H4 (cell line): ENCODE measurements at places on chromosomes 3 and 15. TPM values are rescaled to one million over a fixed set of nuclear protein-coding genes. Genes with fewer than 3 reads are reported as not detected.

Gene C15orf62
- 0.45 TPM in 1 of 2 replicates, not detected in the other for total RNA-seq

Gene PCCB
- 71.4 and 73.2 TPM in 2 replicates for total RNA-seq

Gene PAQR9
- total RNA-seq, result 0.21 TPM in 1 of 2 replicates, not detected in the other

Gene CKMT1A
- 0.10 and 1.1 TPM in 2 replicates for total RNA-seq

Gene GPR62
- total RNA-seq, result not detected in 2 replicates

DNA sequence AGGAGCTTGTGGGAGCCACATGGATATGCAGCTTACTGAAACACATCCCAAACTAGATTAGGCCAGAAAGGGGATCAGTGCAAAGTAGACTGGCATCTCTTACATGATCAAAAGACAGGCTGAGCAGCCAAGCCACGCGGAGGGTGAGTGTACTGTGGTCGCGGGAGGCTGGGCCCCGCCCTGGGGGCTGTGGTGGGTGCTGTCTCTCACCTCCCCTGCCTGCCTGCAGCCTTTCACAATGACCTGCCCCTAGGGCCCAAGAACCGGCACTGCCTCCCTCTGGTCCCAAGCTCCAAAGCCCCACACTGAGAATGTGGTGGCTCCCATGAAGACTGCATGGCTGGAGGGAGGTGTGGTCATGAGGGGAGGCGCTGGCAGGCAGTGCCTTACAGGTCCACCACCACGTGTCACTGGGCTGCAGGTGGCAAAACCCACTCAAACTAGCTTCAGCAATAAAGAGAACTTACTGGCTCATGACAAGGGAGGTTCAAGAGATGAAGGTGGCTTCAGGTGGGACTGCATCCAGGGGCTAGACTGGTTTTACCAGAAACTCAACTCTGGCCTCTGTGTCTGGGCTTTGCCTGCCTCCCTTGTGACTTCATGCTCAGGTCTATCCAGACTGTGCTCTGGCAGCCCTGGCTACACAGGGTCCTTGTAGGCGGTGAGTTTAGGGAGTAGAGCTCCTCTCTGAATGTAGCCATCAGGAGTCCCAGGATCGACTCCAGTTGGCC is 27.4 kb upstream of the PLXND1 start:
- DNase-seq, result no peak

DNA sequence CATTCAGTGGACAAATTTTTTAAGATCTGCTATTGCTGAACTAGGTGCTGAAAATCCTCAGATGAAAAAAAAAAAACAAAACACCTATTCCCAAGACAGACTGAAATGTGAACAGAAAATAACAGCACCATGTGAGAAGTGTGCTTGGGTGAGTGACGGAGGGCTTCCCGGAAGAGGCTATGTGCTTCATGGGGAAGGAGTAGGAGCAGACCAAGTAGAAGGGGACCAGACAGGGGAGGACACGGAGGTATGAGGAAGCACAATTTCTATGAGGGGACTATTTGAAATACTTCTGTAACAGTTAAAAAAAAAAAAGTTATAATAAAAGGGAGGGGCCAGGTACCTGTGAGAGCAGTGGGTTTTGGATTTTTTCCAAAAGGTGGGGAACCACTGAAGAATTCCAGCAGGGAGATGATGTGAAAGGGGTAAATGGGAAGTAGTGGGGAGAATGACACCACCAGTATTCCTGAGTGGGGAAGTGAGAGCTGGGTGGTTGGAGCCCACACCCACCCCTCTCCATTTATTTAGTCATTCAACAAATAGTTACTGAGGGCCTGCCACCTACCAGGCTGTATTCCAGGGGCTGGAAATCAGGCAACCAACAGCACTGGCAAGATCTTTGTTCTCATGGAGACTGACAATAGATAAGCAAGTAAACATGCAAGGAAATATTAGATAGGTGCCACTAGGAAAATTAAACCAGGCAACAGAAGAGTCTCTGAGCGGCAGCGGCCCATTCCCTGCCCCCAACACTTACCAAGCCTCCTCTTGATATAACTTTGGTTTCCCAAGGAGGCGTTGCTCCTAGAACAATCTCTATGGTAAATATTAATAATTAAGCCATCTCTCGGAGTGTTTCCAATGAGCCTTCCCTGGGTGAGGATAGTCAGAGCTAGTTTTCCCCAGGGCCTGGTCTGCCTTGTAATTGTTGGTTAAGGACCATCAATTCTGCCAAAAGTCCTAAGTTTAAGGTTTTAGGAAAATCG is 3.8 kb upstream of the USP3 start:
- no peak for DNase-seq

DNA sequence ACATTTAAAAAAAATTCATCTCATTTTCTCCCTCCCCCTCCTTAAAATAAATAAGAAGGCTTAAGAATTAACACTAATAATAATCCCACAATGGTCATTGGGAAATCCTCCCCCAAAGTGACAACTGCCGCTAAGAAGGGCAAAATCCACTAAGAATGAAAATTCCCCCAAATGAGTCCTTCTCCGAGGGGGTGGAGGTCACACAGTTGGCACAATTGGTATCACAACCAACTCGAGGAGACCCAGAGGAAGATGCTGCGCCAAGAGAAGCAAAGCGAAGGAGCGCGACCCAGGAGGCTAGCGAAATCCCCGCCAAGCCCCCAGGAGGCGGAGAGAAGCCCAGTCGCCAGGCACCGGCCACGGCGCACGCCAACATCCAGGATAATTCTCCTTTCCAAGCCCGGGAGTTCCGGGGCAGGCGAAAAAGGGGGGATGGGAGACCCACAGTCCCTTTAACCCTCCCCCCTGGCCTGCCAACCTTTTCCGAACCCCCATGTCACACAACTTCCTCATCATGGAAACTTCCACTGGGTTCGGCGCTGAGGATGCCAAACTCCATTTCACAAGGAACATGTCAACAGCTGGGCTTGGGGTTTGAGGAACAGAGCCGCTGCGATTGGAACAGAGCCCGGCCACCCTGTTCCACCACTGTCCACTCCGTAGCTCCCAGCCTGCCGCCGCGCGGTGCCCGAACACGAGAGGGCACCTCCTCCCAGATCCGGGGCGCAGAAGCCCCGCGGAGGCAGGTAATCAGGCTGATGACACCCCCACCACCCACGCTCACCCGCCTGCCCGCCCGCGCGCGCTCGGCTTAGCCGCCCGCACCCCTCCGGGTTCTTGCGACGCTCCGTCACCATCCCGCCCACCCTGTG is 668 bp downstream of the THRB start:
- DNase-seq, result peak; percentile 6

GRCh38 chr15:33859992-33860545 is 108.2 kb upstream of the CHRM5 start:
- DNase-seq, result no peak

GRCh38 chr3:193269343-193270028 is 28.5 kb downstream of the PLAAT1 start:
- DNase-seq, result no peak

- no peak for DNase-seq
Observed at GRCh38 chr3:183375787-183376186, 52.6 kb downstream of the MCF2L2 start.

- DNase-seq, result no peak
Observed at GRCh38 chr3:81261996-81262395, 499.4 kb downstream of the GBE1 start.

DNA sequence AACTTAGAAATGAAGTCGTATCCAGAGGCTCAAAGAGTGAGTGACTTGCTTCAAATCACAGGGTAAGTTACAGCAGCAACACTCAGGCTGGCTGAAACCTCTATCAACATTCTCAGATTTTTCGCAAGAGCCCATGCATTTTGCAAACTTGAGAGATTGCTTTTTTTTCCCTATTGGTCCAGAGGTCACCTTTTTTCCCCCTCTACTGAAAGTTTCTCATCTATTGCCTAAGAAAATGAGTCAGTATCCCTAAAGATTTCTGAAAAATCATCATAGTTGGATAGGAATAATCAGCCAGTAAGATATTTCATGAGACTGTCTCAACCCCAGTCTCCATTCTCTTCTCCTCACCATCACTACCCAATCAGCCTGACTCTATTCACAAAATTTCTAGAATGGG is 410.6 kb downstream of the FOXP1 start:
- no peak for DNase-seq

DNA sequence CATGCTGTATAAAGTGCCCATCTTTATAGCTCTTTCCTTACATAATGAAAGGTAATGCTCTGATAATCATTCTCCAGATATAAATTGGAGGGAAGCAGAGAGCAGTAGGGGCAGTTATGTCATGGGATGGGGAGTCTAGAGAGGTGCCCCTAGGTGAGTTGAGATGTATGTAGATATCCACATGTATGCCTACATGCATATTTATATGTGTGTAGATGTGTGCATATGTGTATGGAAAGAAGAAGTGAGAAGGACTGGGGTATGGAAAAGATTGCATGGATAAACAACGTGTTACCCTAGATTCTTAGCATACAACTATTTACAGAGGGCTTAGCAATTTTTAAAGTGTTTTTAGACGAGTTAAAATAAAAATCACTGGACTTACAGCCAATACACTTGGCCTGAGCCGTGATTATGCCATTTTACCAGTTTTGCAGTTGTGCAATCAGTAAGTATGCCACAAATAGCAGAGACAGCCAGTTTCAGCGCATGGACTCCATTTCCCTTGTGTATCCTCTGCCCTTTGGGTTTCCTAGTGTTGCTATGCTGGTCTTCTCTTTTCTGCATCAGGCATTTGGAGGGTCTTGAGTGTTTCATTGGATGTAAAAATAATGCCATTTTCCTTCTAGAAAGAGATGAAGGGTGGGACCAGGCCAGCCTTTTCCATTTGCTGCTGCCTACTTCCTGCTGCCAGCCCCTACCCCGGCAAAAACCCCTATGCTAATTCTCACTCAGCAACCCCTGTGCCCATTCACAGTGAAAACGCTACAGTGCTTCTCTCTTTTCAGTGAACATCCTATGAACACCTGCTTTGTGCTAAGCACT is 199.4 kb upstream of the NR2E3 start:
- DNase-seq, result no peak

DNA sequence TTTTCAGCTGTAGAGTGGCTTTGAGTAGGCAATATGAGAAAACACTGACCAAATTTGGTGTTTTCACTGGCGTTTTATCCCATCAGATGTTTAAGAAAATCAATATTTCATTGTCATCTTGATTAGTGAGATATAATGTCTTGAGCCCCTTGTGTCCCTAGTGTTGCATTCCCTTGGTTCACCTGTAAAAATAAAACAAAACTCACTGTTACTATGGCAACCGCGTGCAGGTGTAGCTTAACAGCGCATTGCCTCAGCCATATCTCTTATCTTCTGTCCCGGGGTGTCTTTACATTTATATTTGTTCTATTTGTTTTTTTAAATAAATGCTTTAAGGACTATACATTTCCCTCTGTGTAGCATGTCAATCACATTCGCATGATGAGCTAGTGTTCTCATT is 551.6 kb downstream of the ZIC1 start:
- no peak for DNase-seq

- peak; percentile 97 for DNase-seq
Observed at GRCh38 chr3:157088601-157089454, 71.1 kb downstream of the CCNL1 start.

- DNase-seq, result no peak
Observed at GRCh38 chr15:73369154-73369694, 466 bp upstream of the HCN4 start.

DNA sequence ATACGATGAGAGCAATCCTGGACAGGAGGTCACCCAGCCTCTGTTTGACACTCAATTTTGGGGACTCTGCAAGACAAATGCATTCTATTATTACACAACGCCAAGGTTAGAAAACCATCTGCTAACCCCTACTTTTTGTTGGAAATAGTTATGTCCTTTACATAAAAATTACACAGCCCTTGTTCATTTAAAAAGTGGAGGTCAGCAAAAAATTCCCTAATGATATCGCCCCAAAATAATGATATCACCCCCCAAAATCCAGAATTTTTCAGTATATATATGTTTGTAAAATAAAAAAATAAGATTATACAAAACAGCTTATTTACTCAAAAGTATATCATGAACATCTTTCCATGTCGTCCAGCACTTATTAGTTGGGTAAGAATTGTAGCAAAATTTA is 11.4 kb downstream of the ROPN1 start:
- DNase-seq, result no peak
